Activated T-helper 2 cell treated with anti-CD3 and anti-CD28 coated beads, Interferon-gamma antibody, Interleukin-2, Interleukin-4, amounts not matched to agents 10 μg/mL and 5 μg/mL and 100 μg/mL, durations not matched to agents 14 hours and 24 hours and 36 hours (primary cell): ENCODE measurements at places on chromosomes 2 and 18. TPM values are rescaled to one million over a fixed set of nuclear protein-coding genes. Genes with fewer than 3 reads are reported as not detected.

MOCOS gene
- 0.16 and 0.25 TPM in 2 replicates for total RNA-seq

MRPS9 gene
- total RNA-seq, result 28.8 and 31.9 TPM in 2 replicates

GPR75 gene
- total RNA-seq, result 2.4 TPM in 2 replicates

UGT1A3 gene
- total RNA-seq, result not detected in 2 replicates

FAM237A gene
- not detected in 2 replicates for total RNA-seq

APCDD1 gene
- not detected in 2 replicates for total RNA-seq

RAB6C gene
- not detected in 2 replicates for total RNA-seq

TRMT61B gene
- total RNA-seq, result 15.1 and 17.3 TPM in 2 replicates

TMEM37 gene
- 0.14 TPM in 1 of 2 replicates, not detected in the other for total RNA-seq

SP140 gene
- 316 and 317 TPM in 2 replicates for total RNA-seq

PXDN gene
- total RNA-seq, result 2.0 and 2.3 TPM in 2 replicates
